ENCODE measurements at places on chromosomes 11 and 22. TPM values are rescaled to one million over a fixed set of nuclear protein-coding genes. Genes with fewer than 3 reads are reported as not detected.

GRCh38 chr11:74473382-74474173 lies 6.2 kb upstream of the KCNE3 start:
- no peak for DNase-seq

Gene SAA2
- not detected for total RNA-seq

DNA sequence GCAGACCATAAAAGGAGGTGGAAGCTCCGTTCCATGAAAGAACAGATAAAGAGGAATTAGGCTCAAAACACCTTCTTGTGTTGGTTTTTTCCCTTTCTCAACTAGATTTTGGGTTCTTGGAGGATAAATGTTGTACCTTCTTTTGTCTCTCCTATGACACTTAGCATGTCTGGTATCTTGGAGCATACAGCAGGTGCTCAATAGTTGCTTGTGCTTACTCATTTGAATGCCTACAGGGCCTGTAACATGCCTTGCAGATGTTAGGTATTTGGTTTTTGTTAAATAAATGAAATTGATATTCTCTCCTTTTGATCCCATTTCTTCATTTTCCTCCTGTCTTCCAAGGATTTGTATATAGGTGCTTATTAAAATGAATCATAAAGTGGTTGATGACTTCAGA lies 16.4 kb upstream of the PLET1 start:
- DNase-seq = no peak

Gene UBQLNL
- total RNA-seq = 0.30 TPM
